ENCODE measurements at places on chromosomes 2 and 18.

- DNase-seq: no peak
Observed at GRCh38 chr18:52277785-52278184, 62.2 kb upstream of the DCC start.

- no peak for DNase-seq
Observed at GRCh38 chr2:208280234-208280633, 14.2 kb downstream of the PIKFYVE start.

DNA sequence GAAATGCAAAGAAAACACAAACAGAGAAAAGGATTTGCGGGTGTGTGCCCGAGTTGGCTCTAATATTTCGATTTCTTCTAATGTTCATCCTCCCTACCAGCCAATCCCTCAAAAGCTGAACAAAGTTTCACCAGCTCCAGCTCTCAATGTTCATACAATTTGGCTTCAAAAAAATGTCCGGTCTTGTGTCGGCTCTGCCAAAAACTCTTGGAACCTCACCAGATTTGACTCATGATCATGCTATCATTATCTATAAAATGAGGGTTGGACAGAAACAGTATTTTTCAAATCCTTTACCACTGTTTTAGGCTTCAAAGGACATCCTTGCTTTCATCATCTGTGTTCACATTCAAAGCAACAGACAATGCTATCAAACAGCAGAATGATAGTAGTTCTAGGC lies 88.2 kb downstream of the CRACDL start:
- DNase-seq: no peak

GRCh38 chr2:218983263-218983933 lies 1.6 kb downstream of the FEV start:
- no peak for DNase-seq

- no peak for DNase-seq
Observed at GRCh38 chr2:105544591-105545377, 145.9 kb upstream of the FHL2 start.

DNA sequence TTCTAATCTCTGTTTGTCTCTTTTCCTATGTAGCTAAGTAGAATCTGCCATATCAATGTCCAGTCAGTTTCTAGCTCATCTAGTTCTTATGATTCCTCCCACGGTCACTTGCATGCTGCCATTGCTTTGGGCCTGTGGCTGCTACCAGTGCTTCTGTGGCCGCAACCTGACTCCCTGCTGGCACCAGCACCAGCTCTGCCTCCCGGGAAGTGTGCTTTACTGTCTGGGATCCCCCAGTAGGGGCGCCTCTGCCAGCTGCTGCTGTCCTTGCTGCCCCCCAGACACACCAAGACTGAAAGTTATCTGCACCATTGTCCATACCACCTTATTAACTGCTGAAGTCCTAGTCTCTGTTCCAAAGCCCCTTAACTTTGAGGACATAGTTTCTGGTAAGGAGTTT lies 56.3 kb downstream of the RAPGEF4 start:
- no peak for DNase-seq

GRCh38 chr2:214503568-214503967 lies 92.7 kb downstream of the VWC2L start:
- DNase-seq: no peak

- no peak for DNase-seq
Observed at GRCh38 chr2:189799531-189799930, 15.3 kb downstream of the PMS1 start.

DNA sequence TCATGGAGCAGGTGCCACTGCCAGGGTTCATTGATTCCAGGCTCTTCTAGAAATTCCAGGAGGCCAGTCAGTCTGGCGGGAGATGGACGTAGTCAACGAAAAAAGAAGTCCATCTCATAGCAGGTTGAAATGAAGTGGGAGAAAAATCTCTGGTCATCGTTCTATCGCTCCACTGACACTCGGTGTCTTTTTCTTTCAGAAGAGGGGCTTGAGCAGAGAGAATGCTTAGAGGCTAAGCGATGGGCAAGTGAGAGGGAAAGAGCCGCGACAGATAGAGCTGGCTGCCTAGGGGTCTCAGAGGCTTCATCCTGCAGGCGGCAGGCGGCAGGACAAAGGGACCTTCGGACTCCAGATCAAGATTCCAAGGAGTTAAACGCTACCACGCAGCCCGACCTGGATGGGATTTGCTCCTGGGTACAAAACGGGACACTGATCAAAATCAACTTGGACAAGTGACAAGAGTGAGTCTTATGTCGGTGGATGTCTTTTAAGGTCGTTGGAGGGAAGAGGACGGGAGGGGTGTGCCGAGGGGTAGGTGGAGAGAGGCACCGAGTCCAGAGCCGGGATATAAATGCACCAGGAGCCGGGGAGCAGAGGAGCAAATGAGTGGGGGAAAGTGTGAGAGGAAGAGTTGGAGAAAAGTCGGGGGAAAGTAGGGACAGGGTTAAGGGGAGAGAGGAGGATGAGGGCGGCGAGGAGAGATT lies 677 bp upstream of the TMEM178A start:
- no peak for DNase-seq
